A549 treated with Hydrocortisone at 1 μM for 4 hours (cell line): ENCODE measurements at places on chromosomes 12 and 14. TPM values are rescaled to one million over a fixed set of nuclear protein-coding genes. Genes with fewer than 3 reads are reported as not detected.

The IRAK3 gene
- total RNA-seq: 0.77 to 1.5 TPM (median 1.2 TPM) in 5 replicates

The FITM1 gene
- total RNA-seq: 0.13 to 0.18 TPM (median 0.14 TPM) in 3 of 5 replicates, not detected in the others

The TBC1D30 gene
- 1.1 to 1.4 TPM (median 1.3 TPM) in 5 replicates for total RNA-seq

The ZCCHC8 gene
- 22.2 to 24.9 TPM (median 22.7 TPM) in 5 replicates for total RNA-seq

The PPP4R3A gene
- 70.6 to 96.5 TPM (median 71.5 TPM) in 5 replicates for total RNA-seq

The HOXC4 gene
- total RNA-seq: 2.7 to 3.7 TPM (median 3.2 TPM) in 5 replicates

The ERP27 gene
- not detected in 5 replicates for total RNA-seq

The KCNA5 gene
- total RNA-seq: not detected in 5 replicates

The NEUROD4 gene
- not detected in 5 replicates for total RNA-seq

The GPR132 gene
- 0.49 to 0.64 TPM (median 0.51 TPM) in 5 replicates for total RNA-seq

The SLIRP gene
- 346 to 453 TPM (median 408 TPM) in 5 replicates for total RNA-seq

The MUCL1 gene
- not detected in 5 replicates for total RNA-seq

The HOXC12 gene
- 0.02 to 0.05 TPM in 2 of 5 replicates, not detected in the others for total RNA-seq

The ANKS1B gene
- 0.61 to 1.0 TPM (median 0.80 TPM) in 5 replicates for total RNA-seq

The MTA1 gene
- 63.5 to 81.3 TPM (median 77.4 TPM) in 5 replicates for total RNA-seq

The KERA gene
- not detected in 5 replicates for total RNA-seq

The GALNT8 gene
- total RNA-seq: not detected in 5 replicates

The TMPRSS12 gene
- total RNA-seq: not detected in 5 replicates

The PIWIL1 gene
- total RNA-seq: not detected in 5 replicates

The ST8SIA1 gene
- total RNA-seq: not detected in 5 replicates

The RPS6KL1 gene
- total RNA-seq: 0.21 to 0.67 TPM (median 0.45 TPM) in 5 replicates

The RBMS2 gene
- total RNA-seq: 9.1 to 12.2 TPM (median 11.0 TPM) in 5 replicates

The ABCD2 gene
- not detected in 5 replicates for total RNA-seq

The NDUFA12 gene
- total RNA-seq: 136 to 151 TPM (median 145 TPM) in 5 replicates

The BDKRB1 gene
- 0.18 to 0.53 TPM (median 0.48 TPM) in 5 replicates for total RNA-seq

The NTS gene
- total RNA-seq: 56.8 to 100 TPM (median 81.1 TPM) in 5 replicates

The GDF3 gene
- not detected in 5 replicates for total RNA-seq

The MYH6 gene
- 0.03 to 0.16 TPM (median 0.12 TPM) in 5 replicates for total RNA-seq
